Suppressor macrophage treated with lipopolysaccharide for 1 hour (primary cell): ENCODE measurements at places on chromosomes 12 and 14.
A peak's percentile ranks its signal among the peaks of the same experiment; 100 is the strongest.

- peak; percentile 37 for DNase-seq
Observed at GRCh38 chr12:123532808-123533649, 490 bp downstream of the RILPL1 start.

DNA sequence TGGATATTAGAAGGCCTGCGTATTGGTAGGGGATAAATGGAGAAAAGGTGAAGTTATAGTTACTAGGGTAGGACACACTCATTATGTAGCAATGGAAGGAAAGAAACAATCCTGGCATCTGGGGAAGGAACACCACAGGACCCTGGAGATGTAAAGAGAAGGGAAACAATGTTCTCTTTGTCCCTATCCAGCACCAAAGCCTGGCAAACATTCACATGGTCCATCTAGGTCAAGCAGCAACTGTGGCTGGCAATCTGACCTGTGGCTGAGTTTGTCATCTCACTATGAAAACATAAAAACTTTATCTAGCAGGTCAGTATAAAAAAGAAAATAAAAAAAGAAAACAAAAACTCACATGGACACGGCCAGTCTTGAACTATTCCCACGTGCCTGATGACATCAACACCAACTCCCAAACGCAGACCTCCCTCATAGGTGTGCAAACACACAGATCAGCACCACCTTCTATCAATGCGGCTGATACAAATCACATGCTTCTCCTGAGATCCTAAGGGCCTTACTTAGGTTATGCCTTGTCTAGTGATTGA is 2.6 kb downstream of the POMT2 start:
- DNase-seq = no peak

- no peak for DNase-seq
Observed at GRCh38 chr12:14950982-14951746, 10.2 kb downstream of the ARHGDIB start.

GRCh38 chr12:110661337-110661972 is 27.5 kb downstream of the HVCN1 start:
- peak; percentile 72 for DNase-seq

- DNase-seq = no peak
Observed at GRCh38 chr14:75871181-75871880, 110.5 kb downstream of the TGFB3 start.
